ENCODE measurements at places on chromosomes 11 and 22.

- peak; percentile 22 for DNase-seq
Measured at GRCh38 chr11:67024410-67024809, 1.5 kb downstream of the SYT12 start.

DNA sequence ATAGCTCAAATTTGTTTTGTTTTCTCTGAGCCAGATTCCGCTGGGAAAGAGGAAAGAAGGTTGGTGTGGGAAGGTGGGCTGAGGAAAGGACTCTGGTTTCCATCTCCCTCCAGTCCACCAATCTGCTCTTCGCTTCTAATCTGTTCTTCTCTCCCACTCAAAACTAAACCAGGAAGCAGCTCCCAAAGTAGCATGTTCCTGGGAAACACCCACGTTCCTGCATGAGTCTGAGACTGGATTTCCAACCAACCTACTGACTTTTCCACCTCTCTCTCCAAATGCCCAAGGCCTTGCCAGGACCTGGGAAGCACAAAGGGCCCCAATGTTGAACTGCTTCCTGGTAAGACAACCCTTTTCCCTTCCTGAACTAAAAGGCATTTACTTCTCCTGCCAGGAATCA, 110.2 kb downstream of the WT1 start:
- DNase-seq: no peak

DNA sequence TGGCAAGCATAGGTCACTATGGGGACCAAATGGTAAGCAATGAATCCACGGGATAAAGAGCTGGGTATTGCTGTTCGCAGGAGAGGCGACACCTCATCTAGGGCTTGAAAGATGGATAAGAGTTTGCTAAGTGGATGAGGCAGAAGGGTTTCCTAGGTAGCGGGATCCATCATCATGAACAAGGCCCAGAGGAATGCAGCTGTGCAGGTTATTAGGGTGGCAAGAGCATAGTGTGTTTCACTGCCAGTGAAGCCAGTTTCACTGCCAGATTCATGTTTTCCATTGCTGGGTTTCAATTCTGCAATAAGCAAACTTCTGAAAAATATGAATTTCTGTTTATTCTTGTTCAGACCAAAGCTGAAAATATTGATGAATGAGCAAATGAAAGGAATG, 27.2 kb downstream of the WEE1 start:
- DNase-seq: no peak

DNA sequence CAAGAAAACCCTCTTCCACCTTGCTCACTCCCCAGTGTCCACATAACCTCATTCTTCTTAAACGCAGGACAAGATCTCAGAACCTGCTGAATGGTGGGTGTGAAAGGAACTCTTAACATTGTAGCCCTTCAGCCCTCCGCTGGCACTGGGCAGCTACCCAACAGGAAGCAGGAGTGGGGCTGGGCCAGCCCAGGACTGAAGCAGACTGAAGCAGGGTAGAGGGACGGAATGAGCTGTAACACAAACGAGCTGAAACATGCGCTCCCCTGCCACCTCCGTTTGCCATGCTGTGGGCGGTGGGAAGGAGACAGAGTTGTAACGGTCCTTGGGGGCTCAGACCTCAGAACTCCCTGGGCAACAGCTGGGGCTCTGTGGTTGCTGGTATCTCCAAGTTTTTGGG, 23.6 kb downstream of the NPAT start:
- DNase-seq: no peak

GRCh38 chr11:55357560-55358184, 10.1 kb upstream of the OR4A15 start:
- no peak for DNase-seq

GRCh38 chr11:11444804-11445131, 91.7 kb upstream of the CSNK2A3 start:
- DNase-seq: no peak

- DNase-seq: no peak
Measured at GRCh38 chr22:46792061-46792796, 29.8 kb downstream of the TBC1D22A start.

DNA sequence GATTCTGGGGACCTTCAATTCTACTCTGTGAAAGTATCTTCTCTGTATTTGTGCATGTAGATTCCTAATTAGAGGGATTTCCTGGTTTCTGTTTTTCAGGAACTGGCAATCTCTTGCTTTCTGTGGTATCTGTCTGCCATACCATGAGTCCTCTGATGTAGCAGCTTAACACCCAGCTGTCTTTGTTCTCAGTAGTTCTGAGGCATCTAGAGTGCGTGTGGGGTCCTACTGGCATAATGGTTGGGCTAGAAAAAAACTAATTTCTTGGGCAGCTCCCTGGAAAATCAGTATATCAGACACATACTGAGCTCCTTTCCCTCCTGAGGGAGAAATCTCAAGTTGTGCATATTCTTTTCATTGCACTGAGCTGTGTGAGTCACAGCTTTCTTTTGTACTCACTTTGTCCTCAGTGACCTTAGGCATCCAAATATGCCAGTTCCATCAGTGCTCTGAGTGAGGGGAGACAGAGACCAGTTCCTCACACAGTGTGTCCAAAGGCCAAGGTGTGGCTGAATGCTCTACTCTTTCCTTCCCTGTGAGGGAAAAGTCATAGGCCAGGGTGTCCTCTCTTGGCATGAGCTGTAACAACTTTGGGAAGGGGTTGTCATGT, 35.5 kb upstream of the SLC22A24 start:
- no peak for DNase-seq

GRCh38 chr11:10338287-10338686, 33.4 kb downstream of the ADM start:
- DNase-seq: no peak

DNA sequence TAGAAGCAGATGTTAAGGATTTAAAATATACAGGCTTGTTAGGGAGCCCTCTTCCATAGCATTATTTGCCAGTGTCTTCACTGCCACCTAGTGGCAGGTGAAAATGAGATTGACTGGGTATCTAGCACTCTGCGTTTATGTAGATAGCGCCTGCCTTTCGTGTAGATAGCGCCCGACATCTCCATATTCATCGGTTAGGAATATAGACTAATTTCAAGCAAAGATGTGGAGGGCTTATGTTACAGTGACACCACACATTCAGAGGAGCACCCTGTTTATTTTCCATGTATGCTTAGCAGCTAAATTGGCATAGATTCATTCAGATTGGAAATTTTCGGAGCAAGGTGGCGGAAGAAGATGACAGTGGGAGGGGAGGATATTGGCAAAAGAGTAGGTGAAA, 72.0 kb downstream of the SLC5A12 start:
- no peak for DNase-seq

- DNase-seq: peak; percentile 10
Measured at GRCh38 chr22:17842386-17842785, 68.1 kb upstream of the BID start.

GRCh38 chr11:65791719-65792213, 4.9 kb downstream of the OVOL1 start:
- peak; percentile 29 for DNase-seq

DNA sequence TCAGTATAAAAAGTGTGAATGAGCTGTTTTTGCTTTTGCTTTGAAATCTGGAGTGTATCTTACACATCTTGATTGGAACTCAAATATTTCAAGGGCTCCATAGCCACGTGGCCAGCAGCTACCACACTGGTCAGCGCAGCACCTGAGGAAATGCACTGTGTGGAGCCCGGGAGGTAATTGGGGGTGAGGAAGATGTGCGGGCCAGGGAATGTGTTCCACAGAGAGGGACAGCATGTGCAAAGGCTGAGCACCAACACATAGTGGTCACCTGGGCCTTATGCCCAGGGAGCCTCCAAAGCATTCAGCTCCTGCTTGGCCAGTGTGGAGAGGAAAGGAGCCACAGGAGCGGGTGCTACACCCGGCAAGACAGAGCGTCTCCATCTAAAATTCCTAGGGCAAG, 20.8 kb downstream of the RELT start:
- DNase-seq: no peak

GRCh38 chr11:57480409-57481137, 20.2 kb downstream of the RTN4RL2 start:
- peak; percentile 63 for DNase-seq

DNA sequence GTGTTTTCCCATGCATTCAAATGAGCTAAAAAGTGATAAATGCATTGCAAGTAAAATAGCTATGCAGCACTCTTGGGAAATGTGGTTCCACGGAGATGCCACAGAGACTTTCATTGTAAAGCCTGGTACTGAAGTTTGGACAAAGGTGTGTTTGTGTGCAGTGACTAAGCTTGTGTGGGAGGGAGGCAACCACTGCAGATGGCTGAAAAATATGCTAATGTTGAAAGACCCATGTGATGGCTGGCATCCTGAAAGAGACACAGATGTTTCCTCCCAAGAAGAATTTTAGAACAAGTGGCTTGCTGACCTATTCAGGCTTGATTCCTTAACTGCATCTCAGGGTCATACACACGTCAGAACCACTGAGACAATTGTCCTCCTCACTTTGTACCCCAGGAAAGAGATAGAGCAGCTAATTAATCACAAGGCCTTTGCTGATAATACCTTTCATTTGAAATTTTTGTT, 73.8 kb downstream of the FAM76B start:
- DNase-seq: peak; percentile 20

GRCh38 chr11:15011776-15012345, 39.7 kb upstream of the CALCA start:
- DNase-seq: no peak

DNA sequence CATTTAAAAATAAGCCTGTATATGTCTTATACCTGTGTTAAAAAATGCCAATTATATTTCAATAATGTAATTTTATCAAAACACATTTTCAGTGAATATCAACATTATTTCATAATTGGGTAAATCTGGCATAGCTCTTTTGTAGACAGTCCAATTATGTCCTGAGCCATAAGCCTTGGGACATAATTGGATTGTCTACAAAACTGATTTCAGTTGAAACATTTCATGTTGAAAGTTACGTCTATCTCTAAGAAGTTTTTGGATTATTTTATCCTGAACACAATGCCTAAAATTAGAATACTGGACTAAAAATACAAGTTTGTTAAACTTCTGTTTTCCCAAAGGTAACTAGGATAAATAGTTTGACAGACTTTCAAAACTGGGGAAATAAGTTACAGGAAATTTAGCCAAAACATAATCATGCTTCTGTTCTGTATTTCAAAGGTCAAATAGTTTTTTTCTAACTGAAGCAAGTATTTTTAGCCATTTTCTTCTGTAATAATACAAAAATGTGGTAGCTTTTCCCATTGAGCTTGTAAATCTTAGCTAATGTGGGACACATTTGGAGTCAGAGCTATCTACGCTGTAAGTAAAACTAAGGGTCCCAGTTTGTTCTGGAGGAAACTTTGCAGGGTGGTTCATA, 100.7 kb upstream of the BIRC3 start:
- DNase-seq: no peak

DNA sequence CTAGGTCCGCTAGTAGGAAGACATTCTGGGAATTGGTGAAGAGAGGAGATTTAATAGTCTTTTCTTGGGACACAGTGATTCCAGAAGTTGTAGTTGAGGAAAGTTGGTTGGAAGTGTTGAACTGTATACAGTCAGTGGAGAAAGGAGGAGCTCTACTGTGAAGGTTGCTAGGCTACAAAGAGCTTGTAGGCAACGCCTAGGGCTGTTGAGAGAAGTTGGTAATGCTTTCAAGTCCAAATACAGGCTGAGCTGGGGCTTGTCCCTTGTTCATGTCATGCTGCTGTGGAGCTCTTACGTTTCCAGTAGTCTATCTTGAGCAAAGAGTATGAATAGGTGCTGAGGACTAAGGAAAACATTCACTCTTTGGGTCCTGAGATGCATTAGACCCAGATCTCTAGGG, 1.1 kb downstream of the TBCEL start:
- DNase-seq: no peak

- peak; percentile 88 for DNase-seq
Measured at GRCh38 chr11:128422576-128423370, 164.6 kb downstream of the ETS1 start.

- no peak for DNase-seq
Measured at GRCh38 chr11:122850076-122850631, 11.9 kb downstream of the CRTAM start.

GRCh38 chr11:12811861-12812260, 137.6 kb downstream of the TEAD1 start:
- DNase-seq: no peak

DNA sequence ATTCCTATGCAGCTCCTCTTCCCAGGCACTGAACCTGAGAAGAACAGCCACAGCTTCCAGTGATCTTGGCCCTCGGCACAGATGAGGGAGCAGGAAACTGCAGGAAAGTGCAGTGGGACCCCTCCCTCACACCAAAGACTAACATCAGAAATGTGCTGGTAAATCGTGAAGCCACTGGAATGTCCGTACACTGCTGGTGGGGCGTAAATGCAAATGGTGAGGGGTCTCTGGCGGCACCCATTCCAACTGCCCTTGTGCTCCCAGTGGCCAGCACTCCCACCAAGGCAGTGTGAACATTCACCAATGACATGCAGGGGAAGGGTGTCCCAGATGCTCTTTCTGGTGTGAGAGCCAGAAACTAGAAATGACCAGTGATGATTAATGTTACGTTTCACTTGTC, 574.0 kb downstream of the BRD1 start:
- no peak for DNase-seq

DNA sequence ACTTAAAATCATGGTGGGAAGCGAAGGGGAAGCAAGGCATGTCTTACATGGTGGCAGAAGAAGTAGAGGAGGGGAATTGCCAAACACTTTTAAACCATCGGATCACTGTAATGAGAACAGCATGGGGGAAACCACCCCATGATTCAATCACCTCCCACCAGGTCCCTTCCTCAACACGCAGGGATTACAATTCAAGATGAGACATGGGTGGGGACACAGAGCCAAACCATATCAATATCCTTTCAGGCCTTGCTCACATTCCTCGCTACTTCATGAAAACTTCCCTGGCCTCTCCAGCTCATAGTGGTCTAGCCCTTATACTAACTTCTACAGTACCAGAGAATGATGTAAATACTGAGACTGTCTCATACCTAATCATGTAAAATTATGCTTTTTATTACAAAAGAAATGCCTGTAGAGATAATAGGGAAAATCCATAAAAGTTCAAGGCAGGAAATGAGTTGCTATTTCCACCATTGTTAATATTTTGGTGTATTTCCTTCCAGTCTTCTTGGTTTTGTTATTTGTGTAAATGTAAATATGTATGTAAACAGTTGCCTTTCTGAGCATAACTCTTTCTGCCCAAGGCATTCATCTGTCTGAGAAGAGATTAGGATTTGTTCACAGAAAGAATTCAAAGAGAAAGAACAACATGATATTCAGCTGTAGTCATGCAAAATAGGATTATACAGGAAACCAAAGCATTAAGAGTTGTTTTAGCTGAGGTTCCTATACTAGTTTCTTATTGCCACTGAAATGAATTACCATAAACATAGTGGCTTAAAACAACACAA, 104.3 kb upstream of the LDLRAD3 start:
- DNase-seq: no peak

GRCh38 chr22:40067639-40068038, 72.9 kb downstream of the FAM83F start:
- no peak for DNase-seq

GRCh38 chr11:30855383-30856006, 269.3 kb upstream of the MPPED2 start:
- DNase-seq: no peak

GRCh38 chr22:23168391-23169042, 11.8 kb upstream of the BCR start:
- no peak for DNase-seq

DNA sequence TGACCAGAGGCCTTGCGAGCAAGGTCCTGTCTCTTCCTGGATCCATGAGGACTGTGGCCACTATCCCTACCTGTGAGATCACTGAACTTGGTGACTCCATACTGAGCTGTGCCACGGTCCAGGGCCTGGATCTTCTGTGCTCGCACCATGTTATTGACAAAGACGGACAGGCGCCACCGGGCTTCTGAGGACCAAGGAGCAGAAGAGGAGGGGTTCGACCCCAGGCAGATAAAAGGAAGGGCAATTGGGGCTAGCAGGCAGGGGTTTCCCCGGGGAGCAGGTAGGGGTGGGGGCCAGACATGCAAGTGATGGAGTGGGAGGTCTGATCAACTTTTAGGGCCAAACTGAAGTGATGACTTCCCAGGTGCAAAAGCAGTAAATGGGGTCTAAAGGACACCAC, 2.2 kb downstream of the CTSF start:
- no peak for DNase-seq

Measured in activated CD4-positive, alpha-beta T cell treated with anti-CD3 and anti-CD28 coated beads, Interleukin-2, amount 50 U/mL, for 1 hour (primary cell).